NAMALWA (cell line): ENCODE measurements at places on chromosomes 3 and 15.

DNA sequence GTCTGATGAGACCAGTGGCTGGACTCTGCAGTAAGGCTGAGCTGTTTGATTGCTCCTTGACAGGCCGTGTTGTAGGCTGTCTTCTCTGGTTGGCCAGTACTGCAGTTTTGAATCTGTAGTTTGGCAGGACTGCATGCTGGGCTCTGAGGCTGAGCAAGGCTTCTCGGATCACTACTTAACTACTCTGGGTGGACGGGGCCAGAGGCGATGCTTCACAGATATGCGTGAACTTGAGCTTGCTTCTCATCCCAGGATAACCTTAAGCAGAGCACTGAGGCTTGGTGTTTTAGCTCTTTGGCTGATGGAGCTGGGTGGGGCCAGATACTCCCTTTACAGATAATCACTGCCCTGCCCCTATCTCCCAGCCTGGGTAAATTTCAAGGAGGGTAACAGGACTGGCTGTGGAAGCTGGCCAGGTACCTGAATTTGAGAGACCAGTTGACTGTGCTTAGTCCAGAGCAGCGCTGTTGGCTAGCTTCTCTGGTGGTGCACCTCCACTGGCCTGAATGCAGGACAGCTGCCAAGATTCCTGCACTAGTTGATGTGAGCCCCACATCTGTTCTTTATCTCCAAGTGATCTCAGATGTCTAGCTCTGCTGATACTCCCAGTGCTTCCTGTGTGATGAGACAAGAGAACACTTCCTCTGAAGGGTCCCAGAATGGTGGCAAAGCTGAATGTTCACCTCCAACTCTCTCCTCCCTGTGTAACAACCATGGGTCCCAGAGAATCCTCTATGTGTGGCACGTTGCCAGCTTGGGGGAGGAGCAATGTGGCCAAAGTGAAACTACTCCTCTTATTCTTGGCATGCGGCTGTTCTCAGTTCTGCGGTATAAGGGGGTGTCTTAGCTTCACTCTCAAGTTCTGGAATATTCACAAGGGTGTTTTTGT lies 37.9 kb downstream of the RPL39L start:
- peak; percentile 81 for DNase-seq

DNA sequence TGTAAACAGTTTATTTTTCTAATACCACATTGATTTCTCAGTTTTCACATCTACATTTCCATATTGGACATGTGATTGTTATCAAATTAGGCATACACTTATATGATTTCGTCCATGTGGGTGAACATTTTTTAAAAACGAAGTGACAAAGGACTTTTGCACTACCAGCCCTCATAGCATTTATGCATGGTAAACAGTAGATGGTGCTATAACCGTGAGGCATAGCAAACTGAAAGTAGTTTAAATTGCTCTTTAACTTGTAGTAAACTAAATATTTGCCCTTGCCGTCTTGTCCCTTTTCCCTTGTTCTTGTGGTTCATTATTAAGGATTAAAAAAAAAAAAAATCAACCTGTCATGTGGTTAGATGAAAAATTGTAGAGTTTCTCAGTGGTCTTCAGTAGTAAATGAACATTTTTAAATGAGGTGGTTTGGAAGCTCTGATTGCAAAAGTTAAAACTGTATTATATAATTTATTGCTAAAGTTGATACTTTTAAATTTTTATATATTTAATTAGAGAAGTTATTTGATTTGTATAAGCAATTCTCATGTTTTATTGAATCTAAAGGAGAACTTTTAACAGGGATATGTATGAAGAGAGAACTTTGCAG lies 24.0 kb downstream of the STX19 start:
- peak; percentile 72 for DNase-seq

GRCh38 chr3:29226706-29227105 lies 54.2 kb upstream of the RBMS3 start:
- no peak for DNase-seq

DNA sequence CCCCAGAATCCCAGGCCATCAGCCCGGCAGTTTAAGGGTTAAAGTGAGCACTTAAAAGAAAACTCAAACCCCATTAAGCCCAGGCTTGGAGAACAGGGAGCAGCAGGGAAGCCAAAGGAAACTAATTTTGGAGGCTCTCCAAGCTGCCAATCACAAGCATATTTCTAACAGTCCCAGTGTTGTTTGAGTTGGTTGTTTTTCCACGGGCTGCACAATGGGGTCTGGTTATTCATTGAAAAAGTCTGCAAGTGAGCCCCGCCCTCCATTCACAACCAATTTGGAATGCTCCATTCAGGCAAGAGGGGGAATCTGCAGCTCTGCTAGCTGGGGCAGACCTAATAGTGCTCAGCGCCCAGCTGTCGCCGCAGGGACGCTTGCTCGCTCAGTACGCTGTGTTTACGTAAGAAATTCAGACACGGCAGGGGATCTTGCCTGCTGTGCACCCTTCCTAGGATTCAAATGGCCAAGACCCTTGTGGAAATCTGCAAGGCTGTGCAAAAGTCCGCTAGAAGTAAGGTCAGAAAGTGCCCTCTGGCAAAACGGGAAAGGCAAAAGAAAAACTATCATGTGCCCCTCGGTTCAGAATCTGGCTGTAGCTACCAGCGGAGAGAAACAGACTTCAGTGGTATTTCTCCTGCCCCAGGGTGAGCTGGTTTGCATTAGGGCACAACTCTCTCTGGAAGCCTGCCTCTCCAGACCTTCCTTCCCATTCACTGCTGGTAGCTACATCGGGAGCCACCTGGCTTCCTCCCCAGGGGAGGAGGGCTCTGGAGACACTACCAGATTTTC lies 11.0 kb downstream of the ETV5 start:
- no peak for DNase-seq

GRCh38 chr3:152334761-152335160 lies 66.0 kb downstream of the MBNL1 start:
- DNase-seq = no peak

DNA sequence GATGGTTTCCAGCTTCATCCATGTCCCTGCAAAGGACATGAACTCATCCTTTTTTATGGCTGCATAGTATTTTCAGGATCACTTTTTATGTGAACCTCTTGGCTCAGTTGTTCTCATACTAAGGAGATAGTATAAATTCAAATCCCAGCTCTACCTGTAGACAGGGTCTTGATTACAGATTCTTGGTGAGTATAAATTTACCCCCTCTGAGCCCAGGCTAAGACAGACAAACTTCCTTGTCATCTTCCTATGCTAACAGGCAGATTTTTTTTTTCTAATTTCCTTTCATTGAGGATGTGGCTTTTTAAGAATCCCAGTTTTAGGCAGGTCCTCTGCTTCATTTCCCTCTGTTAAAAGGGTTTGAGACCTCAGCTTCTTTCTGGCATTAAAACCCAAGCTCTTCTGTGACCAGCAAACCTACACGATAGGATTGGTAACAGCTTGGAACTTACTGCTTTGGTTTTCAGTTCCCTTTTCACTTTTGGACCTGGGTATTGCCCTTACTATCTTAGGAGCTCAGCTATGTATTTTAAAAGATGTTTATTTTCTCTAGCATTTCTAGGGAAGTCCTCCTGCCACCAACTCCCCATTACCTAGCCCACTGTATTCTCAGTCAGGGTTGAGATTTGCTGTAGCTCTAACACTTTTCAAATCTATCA lies 72.5 kb downstream of the VPS8 start:
- DNase-seq = peak; percentile 22

DNA sequence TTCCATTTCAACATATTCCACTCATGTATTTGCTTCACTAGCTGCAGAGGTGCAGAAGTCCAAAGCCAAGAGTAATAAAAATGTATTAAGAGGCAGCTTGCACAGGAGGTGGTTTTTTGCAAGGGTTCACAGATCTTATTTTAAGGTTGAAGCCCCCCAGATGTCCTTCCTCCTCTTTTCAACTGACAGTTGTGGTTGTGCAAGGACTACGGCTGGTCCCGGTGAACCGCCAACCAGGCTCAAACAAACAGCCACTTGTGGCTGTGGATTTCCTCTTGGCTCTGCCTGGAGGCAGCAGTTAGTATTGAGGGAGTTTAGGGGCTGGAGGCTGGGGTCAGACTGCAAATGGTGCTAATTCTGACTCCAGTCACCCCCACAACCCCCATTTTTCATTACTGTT lies 240.7 kb upstream of the TBC1D5 start:
- no peak for DNase-seq

DNA sequence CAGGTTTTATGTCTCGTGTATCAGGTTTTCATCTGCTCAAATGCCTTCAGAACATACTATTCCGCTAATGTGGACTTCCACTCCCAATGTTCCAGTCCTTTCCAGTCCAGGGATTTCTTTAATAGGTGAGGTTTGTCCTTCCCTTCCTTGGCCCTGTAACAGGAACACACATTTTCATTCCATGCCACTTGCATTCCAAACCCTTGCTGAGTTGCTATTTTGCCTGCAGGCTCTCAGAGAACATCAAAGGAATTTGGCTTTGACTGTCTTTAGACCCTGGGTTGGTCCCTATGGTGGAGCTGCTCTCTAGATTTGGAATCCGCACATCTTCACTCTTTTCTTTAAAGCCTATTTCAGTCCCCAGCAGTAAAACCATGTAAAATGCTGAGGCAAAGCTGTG lies 12.3 kb upstream of the ALCAM start:
- DNase-seq = no peak

DNA sequence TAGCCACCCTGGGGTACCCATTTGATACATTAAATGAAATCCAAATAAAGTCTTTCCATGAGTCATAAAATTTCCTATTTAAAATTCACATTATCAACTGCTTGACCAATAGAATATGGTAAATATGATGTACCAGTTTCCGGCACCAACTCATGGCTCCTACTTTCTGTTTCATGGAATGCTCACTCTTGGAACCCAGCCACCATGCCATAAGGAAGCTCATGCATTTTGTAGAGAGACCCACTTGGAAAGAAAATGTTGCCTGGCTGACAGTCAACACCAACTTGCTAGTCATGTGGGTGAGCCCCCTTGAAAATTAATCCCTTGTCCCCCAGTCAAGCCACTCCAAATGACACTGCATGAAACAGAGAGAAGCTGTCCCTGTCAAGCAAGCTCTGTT lies 57.2 kb downstream of the WWTR1 start:
- DNase-seq = no peak

- DNase-seq = no peak
These were observed 36.9 kb downstream of the NCK1 start for GRCh38 chr3:136898954-136899353.

GRCh38 chr15:77387365-77388105 lies 32.4 kb downstream of the PEAK1 start:
- DNase-seq = no peak

- no peak for DNase-seq
These were observed 155.5 kb upstream of the TNIK start for GRCh38 chr3:171615686-171616085.

DNA sequence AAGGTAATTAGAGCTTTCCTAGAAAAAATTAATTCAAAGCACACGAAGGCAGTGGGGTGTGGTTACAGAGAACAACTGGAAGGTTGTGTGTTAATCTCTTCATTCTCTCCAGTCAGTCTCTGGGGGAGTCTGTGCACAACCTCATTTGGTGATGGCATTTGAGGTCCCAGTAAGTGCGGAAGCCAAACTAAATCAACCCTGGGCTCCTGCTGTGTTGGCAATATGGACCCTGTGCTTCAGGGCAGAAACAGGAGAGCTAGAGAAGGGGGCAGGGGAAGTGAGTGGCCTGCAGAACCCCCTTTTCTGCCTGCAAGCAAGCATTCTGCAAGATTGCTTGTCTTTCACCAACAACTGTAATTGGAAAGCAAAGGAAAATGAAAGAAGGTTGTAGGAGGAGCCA lies 195.9 kb upstream of the ST8SIA2 start:
- no peak for DNase-seq

DNA sequence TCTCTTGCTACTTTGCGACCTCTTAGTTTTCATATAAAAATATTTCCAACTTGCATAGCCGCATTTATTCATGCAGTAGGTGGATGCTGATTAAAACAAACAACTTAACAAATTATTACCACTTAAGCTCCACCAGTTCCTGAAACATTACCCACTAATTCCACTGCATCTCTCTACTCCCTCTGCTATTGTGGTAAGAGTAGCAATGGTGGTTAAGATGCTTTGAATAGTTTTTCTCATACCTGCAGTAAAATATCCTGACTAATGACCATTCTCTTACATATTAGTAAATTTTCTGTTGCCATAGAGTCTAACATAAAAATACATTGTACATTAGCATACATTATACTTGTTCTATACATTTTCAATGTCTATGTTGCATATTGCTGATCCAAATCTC lies 397.6 kb upstream of the PLSCR5 start:
- no peak for DNase-seq

DNA sequence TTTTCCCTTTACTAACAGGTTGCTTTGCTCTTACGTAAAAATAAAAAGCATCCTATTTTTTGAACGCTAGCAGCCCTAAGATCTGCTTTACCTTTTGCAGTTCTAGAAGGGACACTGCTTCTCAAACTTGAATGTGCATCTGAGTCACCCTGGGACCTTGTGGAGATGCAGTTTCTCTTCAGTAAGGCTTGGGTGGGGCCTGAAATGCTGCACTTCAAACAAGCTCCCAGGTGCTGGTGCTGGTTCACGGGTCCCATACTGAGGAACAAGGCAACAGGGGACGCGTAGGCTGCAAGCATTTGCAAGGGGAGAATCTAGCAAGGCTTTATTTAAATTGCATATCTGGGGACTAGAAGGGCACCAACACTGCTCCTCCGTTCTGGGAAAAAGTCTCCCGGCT lies 30.0 kb downstream of the MB21D2 start:
- no peak for DNase-seq

GRCh38 chr3:143103652-143104051 lies 15.9 kb upstream of the CHST2 start:
- DNase-seq = no peak

DNA sequence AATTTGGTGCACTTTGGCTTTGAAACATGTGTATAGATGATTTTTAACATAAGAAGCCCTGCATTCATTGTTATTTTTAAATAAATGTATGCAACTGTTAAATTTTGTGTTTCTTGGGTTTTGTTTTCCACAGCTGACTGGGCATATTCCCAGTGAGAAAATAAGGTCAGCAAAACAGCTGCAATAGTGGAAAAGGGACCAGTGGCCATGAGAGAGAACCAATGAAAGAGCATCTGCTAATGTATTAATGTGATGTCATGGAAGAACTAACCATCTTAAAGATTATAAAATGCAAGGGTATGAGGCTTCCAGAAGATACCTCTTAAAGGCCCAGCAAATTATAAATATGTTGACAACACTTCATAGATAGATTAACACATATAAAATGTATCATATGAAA lies 31.0 kb upstream of the KBTBD12 start:
- DNase-seq = no peak
